ENCODE measurements at places on chromosomes 5 and 9. TPM values are rescaled to one million over a fixed set of nuclear protein-coding genes. Genes with fewer than 3 reads are reported as not detected.

OR5C1 gene
- not detected for total RNA-seq

CDC26 gene
- 16.9 TPM for total RNA-seq

GLRA1 gene
- total RNA-seq: not detected

SNCAIP gene
- 26.0 TPM for total RNA-seq

PCDHA13 gene
- total RNA-seq: 2.8 TPM

PTGS1 gene
- total RNA-seq: 2.1 TPM

GRCh38 chr9:91425271-91425670 is 1.6 kb upstream of the NFIL3 start:
- no peak for DNase-seq
- no peaks in the 10 kb centered on the region for H3K36me3 ChIP-seq
- H3K4me3 ChIP-seq: peak overlapping the region; percentile 89
- H3K27ac ChIP-seq: peak overlapping the region; percentile 98

- H3K4me3 ChIP-seq: no peak overlapping the region
- H3K4me1 ChIP-seq: no peaks in the 10 kb centered on the region
- peak; percentile 84 for DNase-seq
- no peaks in the 10 kb centered on the region for H3K36me3 ChIP-seq
- H3K27me3 ChIP-seq: no peaks in the 10 kb centered on the region
Measured at GRCh38 chr9:114250235-114250568, 72.7 kb upstream of the ORM1 start.

DNA sequence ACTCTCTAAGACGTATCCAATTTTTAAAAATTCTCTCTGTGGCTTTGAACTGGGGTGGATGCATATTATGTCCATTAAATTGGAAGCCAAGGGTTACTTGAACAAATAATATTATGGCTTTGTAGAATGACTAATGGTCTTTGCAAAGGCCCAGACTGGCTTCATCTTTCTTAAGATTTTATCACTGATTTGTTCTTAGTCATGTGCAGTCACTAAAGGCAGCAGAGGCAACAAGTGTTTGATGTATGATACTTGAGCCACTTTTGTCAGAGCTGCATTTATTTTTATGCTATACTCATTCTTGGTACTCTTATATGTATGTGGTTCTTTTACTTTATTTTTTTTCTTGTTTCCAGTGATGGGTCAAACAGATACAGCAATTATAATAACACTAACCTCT is 152.2 kb downstream of the NR2F1-AS1 start:
- no peak overlapping the region for H3K27ac ChIP-seq
- H3K36me3 ChIP-seq: no peaks in the 10 kb centered on the region
- H3K27me3 ChIP-seq: no peaks in the 10 kb centered on the region
- no peak overlapping the region for H3K4me3 ChIP-seq
- no peak for DNase-seq
- no peaks in the 10 kb centered on the region for H3K4me1 ChIP-seq

- H3K4me1 ChIP-seq: no peaks in the 10 kb centered on the region
- H3K4me3 ChIP-seq: no peak overlapping the region
- no peak for DNase-seq
- H3K36me3 ChIP-seq: no peaks in the 10 kb centered on the region
- H3K27me3 ChIP-seq: no peaks in the 10 kb centered on the region
Measured at GRCh38 chr9:131464354-131465000, 38.2 kb upstream of the POMT1 start.

DNA sequence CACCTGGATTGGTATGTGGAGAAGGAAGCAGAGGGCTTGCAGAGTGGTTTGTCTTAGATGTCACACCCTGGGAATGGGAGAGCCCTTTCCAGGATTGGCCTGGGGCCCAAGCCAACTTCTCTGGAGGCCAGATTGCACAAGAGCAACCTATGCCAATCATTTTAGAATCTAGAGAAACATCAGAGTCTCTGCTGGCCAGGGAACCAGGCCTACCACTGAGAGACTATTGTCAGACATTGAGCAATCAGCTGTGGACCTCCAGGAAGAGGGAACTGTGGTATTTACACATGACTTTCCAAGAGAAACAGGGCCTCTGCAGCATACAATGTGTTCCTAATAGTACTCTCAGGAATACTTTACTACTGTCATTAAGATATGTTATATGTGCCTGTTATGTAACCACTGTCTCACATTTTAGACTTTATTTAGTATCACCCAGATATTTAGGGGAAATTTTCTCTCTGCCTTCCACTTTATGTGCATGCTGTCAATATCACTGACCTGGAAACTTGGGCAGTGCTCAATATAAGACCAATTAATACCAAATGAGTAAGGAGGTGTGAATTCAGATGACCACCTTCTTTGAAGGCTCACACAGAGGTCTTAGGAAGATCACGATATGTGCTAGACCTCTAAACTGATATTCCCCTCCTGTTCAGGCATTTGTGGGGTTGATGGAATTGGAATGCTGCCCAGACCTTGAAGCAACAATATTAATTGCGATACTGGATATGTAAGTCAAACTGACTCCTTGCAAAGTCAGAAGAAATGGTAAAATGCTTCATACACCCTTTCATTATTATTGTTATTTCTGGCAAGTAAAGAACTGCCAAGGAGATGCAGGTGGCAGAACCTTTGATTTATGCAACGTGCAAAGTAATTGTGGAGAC is 20.5 kb upstream of the CCL28 start:
- no peak overlapping the region for H3K27ac ChIP-seq
- H3K36me3 ChIP-seq: no peaks in the 10 kb centered on the region
- DNase-seq: no peak
- H3K27me3 ChIP-seq: no peaks in the 10 kb centered on the region

DNA sequence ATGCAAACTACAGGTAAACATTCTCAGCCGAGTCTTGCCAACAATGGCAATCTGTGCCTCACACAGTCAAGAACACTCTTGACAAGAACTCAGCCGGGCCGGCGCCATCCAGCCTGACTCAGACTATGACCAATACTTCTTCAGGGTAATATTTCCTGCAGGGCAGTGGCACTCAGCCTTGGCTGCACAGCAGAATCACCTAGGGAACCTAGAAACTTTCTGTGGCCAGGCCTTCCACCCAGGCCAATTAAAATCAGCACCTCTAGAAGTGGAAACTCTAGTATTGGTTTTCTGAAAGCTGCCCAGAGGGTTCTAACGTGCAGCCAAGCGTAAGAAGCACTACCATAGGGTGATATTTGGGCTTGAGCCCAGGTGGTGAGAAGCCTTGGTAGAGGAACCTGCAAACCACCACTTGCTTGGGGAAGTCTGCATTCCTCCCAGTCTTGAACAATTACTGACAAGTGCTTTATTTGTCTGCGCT is 120.6 kb downstream of the TTLL11 start:
- H3K36me3 ChIP-seq: no peaks in the 10 kb centered on the region
- DNase-seq: no peak

Measured in uterus (tissue), 4 donors.